ENCODE measurements at places on chromosomes 7 and 10.

DNA sequence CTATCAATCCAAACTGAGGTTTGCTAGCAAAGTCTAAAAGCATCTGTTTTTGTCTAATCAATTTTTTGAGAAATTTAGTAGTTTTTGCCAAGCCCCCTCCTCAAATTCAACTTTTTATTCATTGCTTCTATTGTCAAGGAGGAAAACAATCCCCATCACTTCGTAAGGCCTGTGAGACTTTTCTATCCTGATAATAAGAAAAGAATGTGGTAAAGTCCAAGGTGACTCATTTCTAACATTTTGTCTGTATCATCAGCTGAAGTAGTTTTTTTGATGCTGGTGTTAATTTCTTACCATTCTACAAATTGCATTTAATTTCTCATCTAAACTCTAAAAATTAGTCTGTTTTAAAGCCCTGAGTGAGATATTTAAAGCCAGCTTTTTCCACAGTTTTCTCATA, 11.7 kb downstream of the ANK3 start:
- DNase-seq = peak; percentile 51

GRCh38 chr10:74937266-74937856, 111.0 kb downstream of the KAT6B start:
- DNase-seq = no peak

GRCh38 chr10:53675177-53675576, 902.6 kb upstream of the MBL2 start:
- DNase-seq = no peak

DNA sequence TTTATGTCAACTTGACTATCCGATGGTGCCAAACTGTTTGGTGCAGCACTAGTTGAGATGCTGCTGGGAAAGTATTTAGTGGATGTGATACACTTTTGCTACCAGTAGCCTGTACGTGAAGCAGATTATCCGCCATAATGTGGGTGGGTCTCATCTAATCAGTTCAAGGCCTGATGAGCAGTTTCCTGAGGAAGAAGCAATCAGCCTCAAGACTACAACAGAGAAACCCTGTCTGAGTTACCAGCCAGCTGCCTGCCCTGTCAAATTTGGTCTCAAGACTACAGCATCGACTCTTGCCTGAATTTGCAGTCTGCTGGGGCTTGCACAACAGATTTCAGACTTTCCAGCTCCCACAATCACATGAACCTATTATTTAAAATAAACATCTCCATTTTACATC, 10.9 kb upstream of the RBP3 start:
- no peak for DNase-seq

DNA sequence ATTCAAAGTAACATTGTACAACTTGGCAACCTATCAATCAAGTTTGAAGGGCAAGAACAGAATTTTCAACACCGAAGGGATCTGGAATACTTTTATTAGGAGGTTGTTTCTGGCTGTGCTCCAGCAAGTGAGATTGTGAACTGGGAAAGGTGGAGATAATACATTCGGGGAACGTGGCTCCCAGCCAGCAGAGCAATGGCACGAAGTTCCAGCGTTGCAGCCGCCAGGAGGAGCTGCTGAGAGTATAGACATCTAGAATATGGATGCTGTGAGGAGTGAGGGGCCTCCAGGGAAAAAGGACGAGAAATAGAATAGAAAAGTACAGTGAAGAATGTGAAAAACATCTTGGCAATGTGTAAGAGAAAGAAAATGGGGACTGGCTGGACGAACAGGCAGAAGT, 69.5 kb downstream of the TCERG1L start:
- no peak for DNase-seq
